Lower lobe of right lung (tissue), 2 donors: ENCODE measurements at places on chromosomes 3 and 15.

DNA sequence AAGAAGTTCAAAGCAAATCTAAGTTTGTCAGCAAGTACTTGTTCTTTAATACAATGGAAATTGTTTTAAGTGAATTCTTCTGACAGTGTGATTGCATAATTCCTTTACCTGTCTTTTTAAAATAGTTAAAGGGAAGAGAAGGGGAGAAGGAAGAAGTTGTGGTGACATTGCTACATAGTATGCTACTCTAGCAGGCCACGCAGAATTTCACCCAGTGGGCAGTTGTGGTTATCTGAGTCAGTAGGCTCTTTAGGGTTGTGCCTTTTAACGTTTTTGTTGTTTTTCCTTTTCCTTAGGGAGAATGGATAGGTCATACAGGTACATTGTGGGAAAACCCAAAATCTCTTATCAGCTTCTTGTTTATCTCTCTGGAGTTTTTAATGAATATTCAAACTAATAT lies 40.4 kb downstream of the KIF15 start:
- no peaks in the 10 kb centered on the region for H3K27me3 ChIP-seq
- no peaks in the 10 kb centered on the region for H3K4me1 ChIP-seq
- no peak overlapping the region for H3K27ac ChIP-seq
- no peak for DNase-seq
- no peak overlapping the region for H3K4me3 ChIP-seq
- H3K36me3 ChIP-seq: no peaks in the 10 kb centered on the region

DNA sequence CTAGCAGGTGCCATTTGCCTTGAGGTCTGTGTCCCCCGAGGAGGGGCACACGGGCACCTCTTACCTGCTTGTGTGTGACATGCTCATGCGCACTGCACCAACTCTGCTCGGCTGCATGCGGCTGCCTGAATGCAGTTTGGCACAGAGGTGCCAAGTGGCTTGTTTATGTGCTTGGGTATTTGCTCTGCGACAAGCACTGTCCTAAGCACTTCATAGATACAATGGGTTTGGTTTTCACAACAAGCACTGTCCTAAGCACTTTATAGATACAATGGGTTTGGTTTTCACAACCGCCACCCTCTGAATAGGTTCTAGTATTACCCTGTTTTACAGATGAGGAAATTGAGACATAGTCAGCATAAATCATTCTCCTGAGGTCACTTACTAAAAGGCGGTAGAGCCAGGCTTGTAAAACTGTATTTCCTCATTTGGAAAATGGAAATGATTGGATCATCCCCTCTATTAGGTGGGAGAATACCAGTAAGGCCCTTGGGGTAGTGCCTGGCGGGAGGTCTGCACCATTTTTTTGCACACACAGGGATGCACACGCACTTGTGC lies 487 bp downstream of the ITIH4 start:
- no peaks in the 10 kb centered on the region for H3K4me1 ChIP-seq
- no peak overlapping the region for H3K27ac ChIP-seq
- H3K27me3 ChIP-seq: no peaks in the 10 kb centered on the region
- no peaks in the 10 kb centered on the region for H3K36me3 ChIP-seq

- H3K4me3 ChIP-seq: no peak overlapping the region
- H3K36me3 ChIP-seq: no peaks in the 10 kb centered on the region
- DNase-seq: no peak
- H3K27ac ChIP-seq: no peak overlapping the region
- no peaks in the 10 kb centered on the region for H3K4me1 ChIP-seq
- H3K27me3 ChIP-seq: no peaks in the 10 kb centered on the region
These were observed 22.8 kb upstream of the SPRED1 start for GRCh38 chr15:38229705-38230310.

- no peaks in the 10 kb centered on the region for H3K27me3 ChIP-seq
- H3K36me3 ChIP-seq: no peaks in the 10 kb centered on the region
- no peak for DNase-seq
- H3K4me3 ChIP-seq: no peak overlapping the region
- no peaks in the 10 kb centered on the region for H3K4me1 ChIP-seq
- H3K27ac ChIP-seq: no peak overlapping the region
These were observed 75.6 kb upstream of the CACNA2D3 start for GRCh38 chr3:54046641-54047214.

DNA sequence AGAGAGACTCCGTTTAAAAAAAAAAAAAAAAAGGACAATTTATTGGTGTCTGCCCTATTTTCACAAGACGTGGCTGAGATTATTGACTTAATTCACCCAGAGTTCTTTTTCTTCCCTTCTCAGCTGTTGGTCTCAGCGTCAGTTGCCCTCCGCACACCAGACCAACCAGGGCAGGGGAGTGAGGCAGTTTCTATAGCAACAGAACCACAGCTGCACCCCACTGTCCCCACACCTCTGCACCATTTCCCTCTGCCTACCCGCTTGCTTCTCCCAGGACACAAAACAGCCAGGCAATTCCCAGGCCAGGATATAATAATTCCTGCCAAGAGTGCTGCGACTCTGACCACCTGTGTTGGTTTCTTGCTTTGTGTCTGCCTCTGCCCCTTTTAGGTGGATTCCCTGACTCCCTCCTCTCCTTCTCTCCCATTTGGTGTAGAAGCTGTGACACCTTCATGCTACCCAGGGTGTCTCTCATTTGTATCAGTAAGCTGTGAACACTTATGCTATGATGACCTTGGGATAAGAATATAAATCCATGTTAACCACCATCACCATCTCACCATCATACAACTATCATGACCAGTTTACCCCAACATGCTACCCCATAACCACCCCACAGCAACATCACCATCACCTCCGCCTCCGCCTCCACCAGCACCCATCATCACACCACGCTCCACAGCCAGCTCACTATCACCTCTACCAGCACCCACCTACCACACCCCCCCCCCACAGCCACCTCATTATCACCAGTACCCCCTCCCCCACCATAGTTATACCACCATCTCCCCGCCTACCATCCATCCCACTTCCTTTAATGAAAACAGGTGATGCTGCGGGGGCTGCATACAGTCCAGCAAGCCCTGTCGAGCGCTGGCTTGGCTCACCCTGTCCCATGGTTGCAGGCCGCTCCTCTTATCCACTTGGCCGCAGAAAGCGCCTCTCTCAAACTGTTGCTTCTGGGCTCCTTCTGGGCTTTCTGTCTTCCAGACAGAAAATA lies 589 bp downstream of the EPB42 start:
- no peaks in the 10 kb centered on the region for H3K27me3 ChIP-seq
- H3K36me3 ChIP-seq: no peaks in the 10 kb centered on the region
- H3K4me3 ChIP-seq: no peak overlapping the region
- DNase-seq: no peak
- H3K4me1 ChIP-seq: no peaks in the 10 kb centered on the region

- no peaks in the 10 kb centered on the region for H3K27me3 ChIP-seq
- H3K4me1 ChIP-seq: peaks cover 47% of the 10 kb centered on the region
- H3K4me3 ChIP-seq: no peak overlapping the region
These were observed 4.5 kb upstream of the IL17RC start for GRCh38 chr3:9912294-9912935.

GRCh38 chr3:156760333-156760732 lies 65.8 kb upstream of the LEKR1 start:
- no peaks in the 10 kb centered on the region for H3K4me1 ChIP-seq
- no peak overlapping the region for H3K27ac ChIP-seq
- H3K27me3 ChIP-seq: no peaks in the 10 kb centered on the region
- DNase-seq: no peak

DNA sequence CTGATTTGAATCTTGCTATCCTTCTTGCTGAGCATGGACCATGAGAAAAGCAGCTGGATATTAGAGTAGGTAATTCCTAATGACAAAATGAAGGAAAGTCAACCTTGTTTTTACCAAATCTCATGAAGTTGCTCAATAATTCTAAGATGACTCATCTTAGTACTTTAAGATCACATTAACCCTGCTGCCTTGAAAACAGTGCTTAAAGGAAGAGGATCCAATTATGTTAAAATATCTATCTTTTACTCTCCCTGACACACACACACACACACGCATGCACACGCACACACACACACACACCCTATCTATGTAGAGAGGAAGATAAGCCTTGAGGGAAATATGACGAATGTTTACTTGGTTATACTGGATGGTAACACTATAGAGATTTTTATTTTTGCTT lies 16.0 kb upstream of the MYO1E start:
- no peaks in the 10 kb centered on the region for H3K36me3 ChIP-seq
- H3K4me1 ChIP-seq: no peaks in the 10 kb centered on the region
- H3K27ac ChIP-seq: no peak overlapping the region
- no peak overlapping the region for H3K4me3 ChIP-seq
- no peaks in the 10 kb centered on the region for H3K27me3 ChIP-seq
- DNase-seq: no peak

DNA sequence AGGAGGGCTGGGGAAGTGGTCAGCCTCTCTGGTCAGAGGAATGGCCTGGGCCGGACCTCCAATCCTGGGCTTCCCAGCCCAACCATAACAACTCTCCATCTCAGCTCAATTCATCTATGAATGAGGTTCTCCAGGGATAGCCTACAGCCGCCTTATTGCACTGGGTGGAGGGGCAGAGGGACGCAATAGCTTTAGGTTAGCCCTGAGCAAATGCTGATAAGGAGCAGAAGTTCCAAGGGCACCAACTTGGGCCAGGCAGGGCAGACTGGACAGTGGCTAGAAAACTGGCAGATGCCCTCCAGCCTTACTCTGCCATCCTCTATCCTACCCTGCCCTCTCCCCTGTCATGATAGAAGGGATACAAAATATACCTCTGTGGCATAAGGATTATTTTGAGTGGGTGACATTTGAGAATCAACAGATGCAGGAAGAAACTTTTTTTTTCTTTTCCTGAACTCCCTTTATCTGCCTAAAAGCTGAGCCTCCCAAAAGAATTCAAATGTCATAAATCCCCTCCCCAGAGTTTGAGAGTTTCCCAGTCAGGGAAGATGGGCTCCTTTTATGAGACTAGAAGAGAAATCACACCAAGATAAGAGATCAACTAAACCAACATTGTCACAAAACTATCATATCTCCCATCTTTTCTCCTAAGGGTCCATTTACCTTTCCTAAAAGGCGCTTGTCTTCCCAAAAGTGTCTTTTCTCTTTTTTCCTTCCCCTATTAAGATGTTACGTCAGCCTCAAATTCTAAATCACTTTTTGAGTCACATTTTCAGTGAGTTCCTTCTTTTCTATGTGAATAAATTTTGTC lies 40.4 kb upstream of the C15orf39 start:
- H3K4me3 ChIP-seq: no peak overlapping the region
- H3K27ac ChIP-seq: no peak overlapping the region
- H3K4me1 ChIP-seq: peaks cover 4% of the 10 kb centered on the region
- no peaks in the 10 kb centered on the region for H3K27me3 ChIP-seq
- no peaks in the 10 kb centered on the region for H3K36me3 ChIP-seq

GRCh38 chr3:59189526-59189925 lies 139.7 kb upstream of the CFAP20DC start:
- no peaks in the 10 kb centered on the region for H3K4me1 ChIP-seq
- no peaks in the 10 kb centered on the region for H3K27me3 ChIP-seq
- no peak for DNase-seq
- H3K4me3 ChIP-seq: no peak overlapping the region

- DNase-seq: no peak
- peaks cover 8% of the 10 kb centered on the region for H3K4me1 ChIP-seq
These were observed 84.1 kb downstream of the TP63 start for GRCh38 chr3:189714991-189715961.
